ENCODE measurements at places on chromosomes 6 and 20.

GRCh38 chr20:19497064-19497463, 261.0 kb upstream of the RIN2 start:
- DNase-seq, result no peak

GRCh38 chr6:85421972-85422371, 27.9 kb upstream of the NT5E start:
- no peak for DNase-seq

- DNase-seq, result no peak
These were observed 41.0 kb downstream of the ZMYND8 start for GRCh38 chr20:47315339-47316056.

- no peak for DNase-seq
These were observed 50.2 kb downstream of the NCOA3 start for GRCh38 chr20:47551841-47552240.

DNA sequence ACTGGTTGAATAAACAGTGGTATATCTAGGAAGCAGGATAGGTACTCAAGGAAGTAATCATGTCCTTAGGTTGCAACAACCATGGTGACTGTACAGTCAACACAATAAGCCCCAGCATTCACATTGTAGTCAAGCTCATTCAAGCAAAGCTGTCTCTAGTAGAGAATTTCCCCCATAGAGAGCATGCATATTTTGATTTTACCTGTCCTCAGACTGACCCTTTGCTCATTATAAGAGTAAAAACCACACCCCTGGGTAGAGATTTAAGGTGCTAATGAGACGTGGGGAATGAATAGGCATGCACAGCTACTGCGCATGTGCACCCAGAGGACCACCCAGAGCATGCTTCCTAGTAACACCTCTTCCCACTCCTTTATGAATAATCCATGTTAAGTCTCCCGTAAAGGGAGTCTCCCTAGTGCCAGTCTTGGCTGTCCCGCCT, 6.1 kb upstream of the RNF8 start:
- DNase-seq, result no peak

DNA sequence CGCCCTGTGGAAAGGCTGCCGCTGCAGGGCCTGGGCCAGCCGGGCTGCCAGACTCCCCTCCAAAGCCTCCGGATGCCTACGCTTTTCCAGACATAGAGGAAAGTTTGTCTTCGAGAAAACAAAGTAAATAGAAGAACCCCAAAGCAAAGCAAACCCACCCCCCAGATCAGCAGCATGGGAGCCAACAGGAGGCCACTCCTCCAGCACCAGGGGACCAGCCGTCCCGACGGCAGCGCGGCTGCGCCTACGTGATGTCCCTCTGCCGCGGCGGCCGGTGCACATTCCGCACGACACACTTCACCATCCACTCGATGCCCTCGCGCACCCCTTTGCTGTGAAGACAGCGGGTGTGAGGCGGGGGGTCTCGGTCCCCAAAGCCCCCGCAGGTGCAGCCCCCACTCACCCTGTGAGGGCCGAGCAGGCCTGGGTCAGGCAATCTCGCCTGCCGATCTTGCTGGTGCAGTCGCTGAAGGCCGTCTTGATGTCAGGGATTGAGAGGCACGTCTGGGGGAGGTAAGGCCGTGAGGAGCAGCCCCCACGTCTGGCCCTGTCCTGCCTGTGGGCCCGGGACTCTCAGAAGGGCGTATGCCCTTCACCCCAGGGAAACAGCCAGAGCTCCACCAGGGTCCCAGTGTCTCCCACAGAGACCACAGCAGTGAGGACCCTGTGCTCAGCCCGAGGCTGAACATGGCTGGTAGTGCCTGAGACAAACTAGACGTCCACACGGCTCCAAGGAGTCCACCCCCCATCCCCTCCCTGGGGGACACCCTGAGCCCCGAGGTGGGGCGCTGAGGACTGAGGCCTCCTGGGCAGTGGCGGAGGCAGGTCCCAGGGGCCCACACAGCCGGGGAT, 4.0 kb downstream of the TNFRSF6B start:
- no peak for DNase-seq

- DNase-seq, result no peak
These were observed 3.3 kb downstream of the PCIF1 start for GRCh38 chr20:45937765-45938164.

DNA sequence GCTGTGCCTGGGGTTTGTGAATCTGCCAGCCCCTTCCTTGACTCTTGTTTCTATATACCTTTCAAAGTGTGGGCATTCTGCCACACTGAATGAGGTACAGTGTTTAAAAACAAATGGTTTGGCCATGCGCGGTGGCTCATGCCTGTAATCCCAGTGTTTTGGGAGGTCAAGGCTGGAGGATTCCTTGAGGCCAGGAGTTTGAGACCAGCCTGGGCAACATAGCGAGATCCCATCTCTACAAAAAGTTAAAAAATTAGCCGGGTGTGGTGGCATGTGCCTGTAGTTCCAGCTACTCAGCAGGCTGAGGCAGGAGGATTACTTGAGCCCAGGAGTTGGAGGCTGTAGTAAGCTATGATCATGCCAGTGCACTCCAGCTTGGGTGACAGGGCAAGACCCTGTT, 5.8 kb downstream of the FAM83D start:
- no peak for DNase-seq

DNA sequence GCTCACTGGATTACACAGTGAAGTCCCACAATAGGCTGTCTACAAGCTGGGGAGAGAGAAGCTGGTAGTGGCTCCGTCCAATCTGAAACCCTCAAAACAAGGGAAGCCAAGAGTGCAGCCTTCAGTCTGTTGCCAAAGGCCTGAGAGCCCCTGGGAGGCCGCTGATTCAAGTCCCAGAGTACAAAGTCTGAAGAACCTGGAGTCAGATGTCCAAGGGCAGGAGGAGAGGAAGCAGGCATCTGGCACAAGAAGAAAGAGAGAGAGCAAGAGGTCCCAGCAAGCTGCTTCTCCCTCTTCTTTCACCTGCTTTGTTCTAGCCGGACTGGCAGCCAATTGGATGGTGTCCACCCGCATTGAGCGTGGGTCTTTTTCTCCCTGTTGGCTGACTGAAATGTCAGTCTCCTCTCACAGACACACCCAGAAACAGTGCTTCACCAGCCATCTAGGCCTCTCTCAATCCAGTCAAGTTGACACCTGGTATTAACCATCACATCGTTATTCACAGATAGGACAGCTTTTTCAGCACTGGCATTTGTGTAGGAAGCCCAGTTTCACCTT, 51.2 kb downstream of the CRYBG1 start:
- DNase-seq, result no peak

DNA sequence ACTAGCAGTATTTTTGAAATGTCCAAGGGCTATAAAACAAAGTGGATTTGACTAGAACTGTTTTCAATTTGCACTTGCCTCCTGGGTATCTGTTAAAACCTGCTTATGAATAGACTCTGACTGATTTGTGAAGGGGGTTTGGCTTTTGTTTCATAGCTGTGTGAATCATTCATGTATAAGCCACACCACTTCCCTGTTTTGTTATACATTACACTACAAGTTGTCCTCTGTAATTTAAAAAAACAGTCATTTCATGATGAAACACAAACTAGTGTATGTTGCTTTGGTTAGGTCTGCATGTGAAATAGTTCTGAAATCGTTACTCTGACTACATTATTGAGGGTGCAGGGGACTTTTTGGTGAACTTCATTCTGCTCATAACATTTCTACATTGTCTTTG, 121.7 kb downstream of the NKAIN2 start:
- DNase-seq, result no peak

DNA sequence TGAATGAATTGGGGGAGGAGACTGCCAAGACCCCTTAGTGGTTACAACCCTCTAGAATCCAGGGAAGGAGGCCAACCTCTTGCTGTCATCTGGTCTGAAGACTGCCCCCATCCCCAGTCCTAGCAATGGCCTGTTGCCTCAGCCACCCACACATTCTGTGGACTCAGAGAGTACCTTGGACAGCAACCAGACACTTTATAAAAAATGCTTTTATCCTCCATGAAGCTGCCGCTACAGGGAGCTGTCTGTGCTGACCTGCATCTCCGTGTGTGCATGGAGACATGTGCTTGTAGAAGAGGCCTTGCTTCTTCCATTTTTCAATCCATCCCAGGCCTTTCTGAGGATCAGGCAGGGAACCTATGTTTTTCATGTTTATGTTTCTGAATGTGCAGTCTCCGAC, 15.2 kb downstream of the CDH22 start:
- DNase-seq, result no peak

DNA sequence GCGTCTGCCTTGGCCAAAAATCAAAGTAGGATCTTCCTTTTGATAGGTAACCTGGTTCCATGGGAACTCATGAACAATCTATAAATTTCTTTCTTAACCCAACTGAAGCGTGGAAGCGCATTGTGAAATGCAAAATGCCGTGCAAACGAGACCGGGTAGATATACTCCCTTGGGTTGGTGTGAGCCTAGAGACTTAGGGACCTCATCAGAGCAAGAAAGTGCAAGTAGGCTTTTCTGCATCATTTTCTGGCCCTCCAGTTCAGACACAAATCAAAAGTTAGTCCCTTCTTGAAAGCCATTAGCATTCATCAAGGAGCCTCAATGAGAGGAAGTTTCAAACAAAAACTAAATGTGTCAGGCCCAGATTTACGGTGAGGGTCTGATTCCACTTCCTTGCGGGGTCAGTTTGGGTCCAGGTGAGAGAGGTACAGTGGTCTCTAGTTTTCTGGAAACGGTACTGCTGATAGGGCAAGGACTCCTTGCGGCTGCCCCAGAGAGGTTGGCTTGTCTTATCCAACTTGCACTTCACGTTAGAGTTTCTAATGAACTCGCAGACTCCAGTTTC, 5.3 kb upstream of the ZNF184 start:
- no peak for DNase-seq

DNA sequence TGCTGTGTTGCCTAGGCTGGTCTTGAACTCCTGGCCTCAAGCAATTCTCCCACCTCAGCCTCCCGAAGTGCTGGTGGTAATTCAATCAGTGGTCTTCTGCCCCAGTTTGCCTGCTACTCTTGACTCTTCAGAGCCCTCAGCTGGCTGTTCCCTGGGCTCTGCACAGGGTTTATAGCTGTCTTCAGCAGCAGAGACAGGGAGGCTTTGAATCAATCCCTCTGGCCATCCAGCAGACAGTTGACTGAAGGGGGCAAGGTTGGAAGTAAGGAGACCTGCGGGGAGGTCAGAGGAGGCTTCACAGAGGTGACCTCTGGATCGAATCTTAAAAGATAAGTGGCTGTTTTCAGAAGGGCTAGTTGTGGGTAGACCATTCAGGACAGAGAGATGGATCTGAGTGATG, 26.0 kb upstream of the KIF3B start:
- DNase-seq, result no peak

- DNase-seq, result no peak
These were observed 6.7 kb downstream of the ZFAND3 start for GRCh38 chr6:37826188-37826587.

DNA sequence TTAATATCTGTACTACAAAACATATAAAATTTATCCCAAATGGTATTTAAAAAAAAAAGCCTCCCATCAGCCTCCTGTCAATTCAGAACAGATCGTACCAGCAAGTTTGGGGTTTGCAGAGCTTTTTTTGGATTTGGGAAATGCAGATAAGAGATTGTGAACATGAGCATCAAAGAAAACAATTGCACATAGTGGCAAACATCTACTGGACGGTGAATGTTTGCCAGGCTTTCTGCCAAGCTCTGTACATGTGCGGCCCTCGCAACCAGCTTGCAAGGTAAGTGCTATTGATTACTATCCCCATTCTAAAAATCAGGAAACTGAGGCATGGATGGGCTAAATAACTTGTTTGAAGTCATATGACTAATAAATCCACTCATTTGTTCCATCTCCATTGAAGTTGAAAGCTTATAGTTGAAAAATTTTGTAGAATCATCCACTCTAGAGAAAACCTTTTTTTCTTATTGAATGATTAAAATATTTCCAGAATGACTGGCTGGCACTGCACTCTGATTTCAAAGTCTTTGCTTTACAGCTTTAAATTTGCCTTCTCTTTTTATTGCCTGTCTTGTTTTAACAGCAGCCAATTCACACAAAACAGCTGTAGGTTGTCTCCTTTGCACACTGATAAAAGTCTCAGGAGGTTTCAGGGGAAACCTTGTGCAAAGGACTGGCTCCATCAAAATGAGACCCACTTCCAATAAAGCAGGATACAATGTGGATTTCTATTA, 37.4 kb upstream of the SIRT5 start:
- DNase-seq, result no peak

- no peak for DNase-seq
These were observed 323.5 kb upstream of the HSF2 start for GRCh38 chr6:122075917-122076316.

DNA sequence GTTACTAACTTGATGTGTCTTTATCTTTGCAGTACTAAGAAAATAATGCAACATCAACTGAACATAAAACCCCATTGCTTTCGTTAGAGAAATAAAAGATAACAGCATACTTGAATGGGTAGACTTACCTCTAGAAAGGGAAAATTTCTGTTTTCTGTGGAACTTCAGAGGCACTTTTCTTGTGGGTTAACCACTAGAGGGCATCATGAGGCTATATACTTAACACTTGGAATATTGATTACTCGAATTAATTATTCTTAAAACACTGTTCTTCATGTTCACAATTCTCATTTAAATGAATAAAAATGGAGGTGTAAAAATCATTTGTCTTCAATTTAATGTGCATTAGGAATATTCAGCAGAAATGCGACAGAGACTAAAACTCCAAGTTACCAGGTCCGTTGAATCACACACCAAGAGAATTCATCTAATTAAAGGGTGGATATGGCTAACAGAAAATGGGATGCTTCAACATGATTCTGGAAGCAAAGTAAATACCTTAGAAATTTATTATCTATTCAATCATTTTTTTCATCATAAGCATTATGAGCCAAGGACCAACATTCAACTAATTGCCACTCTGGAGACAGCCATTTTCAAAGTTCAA, 330.8 kb upstream of the PREP start:
- DNase-seq, result no peak

GRCh38 chr6:11231564-11232192, 790 bp downstream of the NEDD9 start:
- no peak for DNase-seq

- DNase-seq, result no peak
These were observed 3.8 kb upstream of the DSP start for GRCh38 chr6:7537565-7538174.

DNA sequence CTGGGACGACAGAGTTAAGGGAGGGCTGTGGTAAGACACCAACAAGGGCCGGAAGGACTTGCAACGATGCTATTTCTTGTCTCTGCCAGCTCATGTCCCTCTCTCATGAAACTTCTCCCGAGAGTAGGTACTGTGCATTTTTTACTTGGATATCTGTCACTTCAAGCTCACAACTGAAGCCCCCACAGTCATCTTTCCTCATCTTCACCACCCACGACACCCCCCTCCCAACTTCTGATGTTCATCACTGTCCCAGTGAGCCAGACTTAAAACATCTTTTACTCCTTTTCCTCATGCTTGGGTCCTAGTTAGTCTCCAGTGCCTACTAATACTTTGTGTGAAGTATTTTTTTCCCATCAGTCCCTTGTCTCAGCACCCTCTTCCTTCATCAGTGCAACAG, 34.6 kb upstream of the SRPK1 start:
- DNase-seq, result no peak

GRCh38 chr6:85463621-85464259, 13.9 kb downstream of the NT5E start:
- no peak for DNase-seq

- DNase-seq, result no peak
These were observed 104.8 kb downstream of the SOBP start for GRCh38 chr6:107594736-107595135.
